CD4-positive, alpha-beta T cell treated with Interleukin-17A for 1 hour (primary cell): ENCODE measurements at places on chromosomes 13 and 19.

DNA sequence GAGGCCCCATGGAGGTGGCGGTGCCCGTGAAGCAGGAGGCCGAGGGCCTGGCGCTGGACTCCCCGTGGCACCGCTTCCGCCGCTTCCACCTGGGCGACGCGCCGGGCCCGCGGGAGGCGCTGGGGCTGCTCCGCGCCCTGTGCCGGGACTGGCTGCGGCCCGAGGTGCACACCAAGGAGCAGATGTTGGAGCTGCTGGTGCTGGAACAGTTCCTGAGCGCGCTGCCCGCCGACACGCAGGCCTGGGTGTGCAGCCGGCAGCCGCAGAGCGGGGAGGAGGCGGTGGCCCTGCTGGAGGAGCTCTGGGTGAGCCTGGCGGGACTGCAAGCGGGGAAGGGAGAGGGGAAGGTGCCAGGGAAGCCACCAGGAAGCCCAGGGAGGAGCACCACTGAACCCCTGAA, 5.8 kb downstream of the ZNF444 start:
- no peak for DNase-seq

DNA sequence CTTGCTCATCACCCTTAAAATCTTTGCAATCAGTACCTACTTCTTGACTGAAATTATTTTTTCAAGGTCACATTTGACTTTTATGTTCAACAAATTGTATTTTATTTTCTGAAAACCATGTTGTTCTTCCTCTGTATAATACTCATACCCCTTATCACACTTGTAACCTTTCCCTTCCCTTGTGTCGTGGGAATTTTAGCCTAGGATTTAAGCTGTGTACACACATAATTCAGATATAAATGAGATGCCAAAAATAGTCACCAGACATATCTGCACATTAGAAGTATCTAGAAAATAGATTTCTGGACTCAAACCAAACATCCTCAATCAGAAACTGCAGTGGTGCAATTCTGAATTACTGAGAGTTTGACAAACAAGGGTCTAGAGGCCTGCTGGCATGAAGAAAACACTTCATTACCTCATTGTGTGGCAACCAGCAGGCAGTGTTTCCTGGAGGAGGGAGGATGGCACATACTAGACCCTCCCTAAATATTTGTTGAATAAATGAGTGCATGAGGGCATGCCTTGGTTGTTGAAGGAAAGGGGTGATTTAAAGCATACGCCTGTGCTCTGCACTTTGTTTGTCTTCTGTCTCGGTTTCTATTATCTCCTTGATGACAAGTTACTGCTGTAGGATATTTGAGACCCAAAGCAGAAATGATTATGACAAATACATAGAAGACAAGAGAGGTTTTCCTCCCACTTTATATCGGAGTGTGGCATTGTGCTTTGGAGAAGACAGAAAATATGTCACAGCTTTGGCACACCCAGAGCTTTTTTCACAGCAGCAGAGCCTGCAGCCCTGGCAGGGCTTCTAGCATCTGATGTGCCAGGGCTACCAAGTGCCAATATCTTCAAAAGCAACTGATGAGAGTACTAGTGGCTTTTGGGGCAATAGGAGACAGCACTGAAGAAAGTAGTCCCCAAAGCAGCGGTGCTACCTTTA, 881.1 kb downstream of the PCDH9 start:
- no peak for DNase-seq

DNA sequence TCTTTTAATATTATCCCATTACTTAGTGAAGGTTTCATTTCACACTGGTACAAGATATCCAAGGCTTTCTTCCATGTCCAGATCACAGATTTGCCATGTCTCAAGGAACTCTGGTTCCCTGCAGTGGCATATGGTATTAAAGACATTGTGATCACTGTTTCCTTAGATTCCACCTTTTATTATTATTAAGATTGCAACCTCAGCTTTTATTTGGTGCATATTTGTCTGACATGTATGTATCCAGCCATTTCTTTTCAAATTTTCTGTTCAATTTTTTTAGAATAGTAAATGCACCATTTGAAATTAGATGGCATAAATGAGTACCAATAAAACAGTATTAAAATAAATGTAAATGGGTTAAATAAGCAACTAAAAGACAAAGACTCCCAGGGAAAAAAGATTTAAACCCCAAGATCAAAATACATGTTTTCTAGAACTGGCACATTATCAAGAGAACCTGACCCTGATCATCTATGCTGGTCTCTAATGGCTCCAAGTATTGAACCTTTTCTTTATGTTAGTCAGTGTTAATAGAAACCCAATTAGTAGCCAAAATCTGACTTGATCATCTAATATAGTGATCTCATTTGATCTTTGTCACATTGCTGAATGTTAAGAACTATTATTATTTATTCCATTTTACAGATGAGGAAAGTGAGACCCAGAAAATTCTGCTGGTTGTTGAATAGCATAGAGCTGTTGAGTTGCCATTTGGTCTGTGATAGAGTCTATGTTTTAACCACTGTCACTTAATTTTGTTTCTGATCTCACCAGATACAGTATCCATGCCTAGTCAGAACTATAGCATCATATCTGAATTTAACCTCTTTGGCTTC, at the start of gene OR10H4:
TSS of gene OR10H4 (plus strand) at position 786 of the 836 bp plus-strand sequence. CDS start at position 786, 0 bp downstream.
- DNase-seq: no peak

DNA sequence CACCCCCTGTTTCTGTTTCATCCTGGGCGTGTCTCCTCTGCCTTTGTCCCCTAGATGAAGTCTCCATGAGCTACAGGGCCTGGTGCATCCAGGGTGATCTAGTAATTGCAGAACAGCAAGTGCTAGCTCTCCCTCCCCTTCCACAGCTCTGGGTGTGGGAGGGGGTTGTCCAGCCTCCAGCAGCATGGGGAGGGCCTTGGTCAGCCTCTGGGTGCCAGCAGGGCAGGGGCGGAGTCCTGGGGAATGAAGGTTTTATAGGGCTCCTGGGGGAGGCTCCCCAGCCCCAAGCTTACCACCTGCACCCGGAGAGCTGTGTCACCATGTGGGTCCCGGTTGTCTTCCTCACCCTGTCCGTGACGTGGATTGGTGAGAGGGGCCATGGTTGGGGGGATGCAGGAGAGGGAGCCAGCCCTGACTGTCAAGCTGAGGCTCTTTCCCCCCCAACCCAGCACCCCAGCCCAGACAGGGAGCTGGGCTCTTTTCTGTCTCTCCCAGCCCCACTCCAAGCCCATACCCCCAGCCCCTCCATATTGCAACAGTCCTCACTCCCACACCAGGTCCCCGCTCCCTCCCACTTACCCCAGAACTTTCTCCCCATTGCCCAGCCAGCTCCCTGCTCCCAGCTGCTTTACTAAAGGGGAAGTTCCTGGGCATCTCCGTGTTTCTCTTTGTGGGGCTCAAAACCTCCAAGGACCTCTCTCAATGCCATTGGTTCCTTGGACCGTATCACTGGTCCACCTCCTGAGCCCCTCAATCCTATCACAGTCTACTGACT, at the start of gene KLK3:
TSS of gene KLK3 (plus strand) at position 280 of the 775 bp plus-strand sequence. CDS start at position 321, 41 bp downstream.
- no peak for DNase-seq

DNA sequence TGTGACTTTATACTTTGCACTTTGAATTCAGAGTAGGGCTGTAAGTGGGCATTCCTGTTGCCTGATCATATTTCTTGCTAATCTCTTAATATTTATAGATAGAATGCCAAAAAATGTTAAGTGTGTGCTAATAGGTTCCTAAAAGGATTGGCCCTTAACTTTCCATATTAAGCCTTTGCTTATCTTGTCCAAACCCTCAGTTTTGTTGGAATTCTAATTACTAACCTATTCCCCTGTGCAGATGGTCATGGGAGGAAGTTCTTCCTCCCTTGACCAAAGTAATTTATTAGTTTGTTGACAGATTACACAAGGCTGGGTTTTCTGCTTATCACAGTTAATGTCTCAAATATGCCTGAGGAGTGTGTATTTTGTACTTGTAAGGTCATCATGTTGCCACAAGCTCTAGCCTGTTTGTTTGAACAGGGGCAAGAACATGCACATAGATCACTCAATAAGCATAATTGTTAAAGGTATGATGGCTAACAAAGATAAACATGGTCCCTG, 541.1 kb upstream of the SPRY2 start:
- no peak for DNase-seq

DNA sequence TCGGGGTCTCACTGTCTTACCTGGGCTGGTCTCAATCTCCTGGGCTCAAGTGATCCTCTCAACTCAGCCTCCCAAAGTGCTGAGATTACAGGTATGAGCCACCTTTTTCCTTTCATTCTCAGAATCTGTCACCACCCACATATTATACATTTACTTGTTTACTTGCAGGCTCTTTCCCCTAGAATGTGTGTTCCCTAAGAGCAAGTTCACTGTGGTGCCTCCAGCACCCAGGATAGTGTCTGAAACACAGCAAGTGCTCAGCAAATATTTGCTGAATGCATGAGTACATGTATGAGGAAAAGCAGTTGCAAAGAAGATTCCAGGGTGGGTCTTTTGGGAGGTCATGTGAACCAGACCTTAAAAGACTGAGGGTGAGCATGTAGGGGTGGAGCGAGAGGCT, 96.8 kb downstream of the RGCC start:
- DNase-seq: no peak

DNA sequence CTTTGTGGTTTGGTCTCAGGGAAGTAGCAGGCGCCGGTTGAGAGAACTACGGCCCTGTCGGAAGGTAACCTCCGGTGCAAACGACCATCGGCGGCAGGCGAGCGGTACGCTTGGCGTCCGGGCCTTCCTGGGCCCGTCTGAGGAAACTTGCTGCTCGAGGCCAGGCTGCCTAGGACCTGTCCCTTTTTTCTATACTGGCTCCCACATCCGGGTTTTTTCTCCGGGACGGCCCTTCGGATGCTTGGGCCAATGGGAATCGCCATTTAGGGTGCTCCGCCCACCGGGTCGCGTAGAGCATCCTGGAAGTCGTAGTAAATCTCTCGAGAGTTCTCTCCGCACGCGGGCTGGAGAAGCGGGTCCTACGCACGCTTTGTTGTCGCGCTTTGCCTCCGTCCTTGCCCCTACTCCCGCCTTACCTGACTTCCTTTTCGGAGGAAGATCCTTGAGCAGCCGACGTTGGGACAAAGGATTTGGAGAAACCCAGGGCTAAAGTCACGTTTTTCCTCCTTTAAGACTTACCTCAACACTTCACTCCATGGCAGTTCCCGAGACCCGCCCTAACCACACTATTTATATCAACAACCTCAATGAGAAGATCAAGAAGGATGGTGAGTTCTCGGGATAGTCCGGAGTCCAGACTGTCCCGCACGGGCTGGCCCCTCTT, at the start of gene SNRPA:
TSS of gene SNRPA (plus strand) at position 330 of the 664 bp plus-strand sequence. CDS start at position 536, 206 bp downstream.
- peak; percentile 97 for DNase-seq

DNA sequence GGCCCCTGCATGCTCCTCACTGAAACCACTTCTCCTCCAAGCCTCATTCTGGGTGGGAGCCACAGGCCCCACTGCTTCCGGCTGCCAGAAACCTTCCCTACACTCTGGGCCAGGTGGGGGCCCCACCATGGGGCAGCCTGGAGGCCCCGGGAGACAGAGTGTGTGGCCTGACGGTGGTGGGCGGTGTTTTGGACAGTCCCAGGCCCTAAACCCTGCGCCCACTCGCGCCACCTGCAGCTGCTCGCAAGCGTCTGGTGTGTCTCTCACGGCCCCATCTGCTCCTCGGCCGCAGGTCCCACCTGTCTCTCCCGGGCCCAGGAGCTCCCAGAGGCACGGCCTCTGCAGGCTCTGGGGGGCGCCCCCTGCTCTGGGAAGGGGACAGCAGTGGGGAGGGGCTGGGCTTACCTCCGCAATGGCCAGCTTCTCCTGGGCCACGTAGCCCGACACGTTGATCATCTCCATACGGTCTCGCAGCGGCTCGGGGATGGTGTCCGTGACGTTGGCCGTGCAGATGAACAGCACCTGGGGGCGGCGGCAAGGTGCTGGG, 5.6 kb downstream of the RPL36 start:
- no peak for DNase-seq

GRCh38 chr13:42548731-42549551, 25.0 kb upstream of the TNFSF11 start:
- peak; percentile 29 for DNase-seq

GRCh38 chr13:75319254-75319653, 162.7 kb downstream of the TBC1D4 start:
- no peak for DNase-seq

DNA sequence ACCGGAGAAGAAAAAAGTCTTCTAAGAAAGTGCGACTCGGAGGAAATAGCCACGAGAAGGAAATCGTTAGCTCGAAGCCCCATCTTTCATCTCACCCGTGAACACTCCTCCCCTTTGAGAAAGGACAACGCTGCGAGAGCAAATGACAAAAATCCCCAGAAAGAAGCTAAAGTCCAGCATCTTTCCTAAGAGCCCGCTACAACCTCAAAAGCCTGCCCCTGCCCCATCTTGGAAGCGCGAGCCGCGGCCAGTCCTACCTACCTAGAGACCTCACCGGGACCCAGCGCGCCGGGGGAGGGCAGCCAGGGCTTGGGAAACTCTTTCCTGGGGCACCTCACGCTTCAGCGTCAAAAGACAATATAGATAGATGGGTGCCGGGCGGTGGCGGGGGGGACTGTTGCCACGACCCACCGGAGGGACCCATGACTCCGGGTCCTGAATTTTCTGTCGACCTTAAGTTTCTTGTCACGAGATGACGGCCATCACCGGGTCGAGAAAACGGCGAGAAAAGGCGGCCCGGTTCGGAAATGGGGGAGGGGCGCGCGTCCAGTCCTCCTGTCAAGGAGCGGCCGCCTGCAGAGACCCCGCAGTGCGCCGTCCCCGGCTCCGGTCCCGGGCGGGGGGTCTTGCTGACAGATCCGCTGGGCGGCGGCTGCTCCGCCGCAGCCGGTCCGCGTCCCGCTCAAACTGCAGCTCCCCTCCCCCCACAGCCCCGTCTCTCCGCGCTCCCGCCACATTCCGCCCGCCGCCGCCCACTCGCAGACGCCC, 65.9 kb downstream of the KCNRG start:
- peak; percentile 68 for DNase-seq

- peak; percentile 85 for DNase-seq
Measured at GRCh38 chr19:862581-863314, 3.3 kb downstream of the CFD start.

GRCh38 chr13:59111751-59112171, 1052.0 kb downstream of the DIAPH3 start:
- no peak for DNase-seq

DNA sequence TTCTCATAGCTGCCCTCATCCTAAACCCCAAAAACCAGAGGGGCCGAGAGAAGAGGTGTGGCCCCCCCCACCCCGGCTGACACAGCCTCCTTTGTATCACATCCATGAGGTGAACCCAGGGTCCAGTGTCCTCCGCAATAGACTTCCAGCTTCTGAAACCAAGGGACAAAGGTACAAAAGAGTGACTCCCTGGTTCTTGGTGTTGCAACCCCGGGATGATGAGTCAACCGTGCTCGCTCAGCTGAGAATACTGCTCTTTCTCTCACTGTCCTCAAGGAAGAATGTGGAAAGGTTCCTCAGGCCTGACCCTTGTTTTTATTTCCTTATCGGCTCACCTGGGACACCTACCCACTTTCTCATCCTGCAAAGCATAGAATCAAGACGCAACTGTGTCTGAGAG, 5.5 kb downstream of the SLC15A1 start:
- DNase-seq: no peak

- DNase-seq: no peak
Measured at GRCh38 chr13:77810878-77811277, 107.8 kb downstream of the EDNRB start.

GRCh38 chr19:48483301-48483700, 14.1 kb downstream of the CYTH2 start:
- DNase-seq: no peak

GRCh38 chr13:100659578-100659977, 15.0 kb downstream of the TMTC4 start:
- no peak for DNase-seq
